ENCODE measurements at places on chromosomes 2 and 18.

DNA sequence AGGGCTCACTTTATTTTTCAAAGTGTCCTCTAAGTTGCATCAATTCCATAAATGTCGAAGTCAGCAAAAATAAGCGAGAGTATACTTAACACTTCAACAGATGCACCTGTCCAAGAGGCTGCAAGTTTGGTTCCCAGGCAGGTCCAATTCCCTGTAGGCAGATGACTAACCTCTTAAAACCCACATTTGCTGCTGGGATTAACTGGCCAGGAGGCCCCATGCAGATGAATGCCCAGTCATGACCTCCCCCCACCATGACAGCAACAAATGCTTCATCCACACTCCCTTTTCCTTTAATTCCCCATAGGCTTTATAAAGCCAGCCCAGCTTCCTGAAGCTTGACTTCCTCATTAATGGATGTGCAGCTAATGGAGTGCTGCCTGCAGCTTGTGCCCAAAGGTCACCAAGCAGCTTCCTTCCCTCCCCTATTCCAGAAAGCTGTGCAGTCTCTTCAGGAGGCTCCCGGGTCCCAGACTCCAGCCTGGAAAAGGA lies 35.7 kb downstream of the REEP1 start:
- DNase-seq, result peak; percentile 37

- no peak for DNase-seq
Measured at GRCh38 chr2:34251578-34251977, 652.5 kb upstream of the FAM98A start.

- DNase-seq, result no peak
Measured at GRCh38 chr2:219499058-219499307, 292 bp downstream of the GMPPA start.

GRCh38 chr2:165245081-165245793 lies 6.0 kb downstream of the SCN2A start:
- no peak for DNase-seq

Data from NCI-H226 (cell line).